ENCODE measurements at places on chromosomes 3 and 15.

DNA sequence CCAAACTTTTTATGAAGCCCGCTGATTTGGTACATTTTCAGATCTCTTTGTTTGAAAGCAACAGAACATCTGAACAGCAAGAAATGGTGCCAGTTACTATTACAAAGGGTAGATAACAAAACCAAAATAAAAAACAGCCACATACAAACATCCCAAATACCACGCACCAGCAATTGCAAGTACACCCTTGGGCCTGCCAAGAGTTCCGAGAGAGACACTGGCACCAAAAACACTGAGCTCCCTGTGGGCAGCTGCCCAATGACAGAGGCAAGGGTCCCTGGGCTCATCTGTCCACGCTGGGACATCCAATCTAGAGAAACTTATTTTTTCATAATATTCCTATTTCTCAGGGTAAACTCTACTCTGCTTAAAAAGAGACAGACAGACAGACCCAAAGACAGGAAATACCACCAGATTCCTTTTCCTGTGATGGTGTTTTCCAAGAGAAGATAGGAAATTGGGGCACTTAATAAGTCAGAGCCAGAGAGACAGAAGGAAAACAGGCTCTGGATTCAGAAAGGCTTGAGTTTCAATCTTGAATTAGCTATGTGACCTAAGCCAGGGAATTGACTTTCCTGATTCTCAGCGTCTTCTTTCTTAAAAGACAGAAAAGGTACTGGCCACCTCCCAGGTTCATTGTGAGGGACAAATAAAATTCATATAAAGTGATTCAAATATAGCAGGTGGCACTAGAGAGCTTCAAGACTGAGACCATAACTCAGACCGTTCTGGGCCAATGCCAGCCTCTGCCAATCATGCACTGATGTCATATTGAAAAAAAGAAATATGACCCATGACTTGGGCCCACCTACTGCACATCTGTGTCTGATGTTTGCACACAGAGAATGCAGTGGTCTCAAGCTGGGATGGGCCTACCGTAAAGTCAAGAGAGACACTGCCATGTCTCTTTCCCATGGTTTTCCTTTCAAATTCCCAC is 61.3 kb downstream of the FOXP1 start:
- no peak for DNase-seq

DNA sequence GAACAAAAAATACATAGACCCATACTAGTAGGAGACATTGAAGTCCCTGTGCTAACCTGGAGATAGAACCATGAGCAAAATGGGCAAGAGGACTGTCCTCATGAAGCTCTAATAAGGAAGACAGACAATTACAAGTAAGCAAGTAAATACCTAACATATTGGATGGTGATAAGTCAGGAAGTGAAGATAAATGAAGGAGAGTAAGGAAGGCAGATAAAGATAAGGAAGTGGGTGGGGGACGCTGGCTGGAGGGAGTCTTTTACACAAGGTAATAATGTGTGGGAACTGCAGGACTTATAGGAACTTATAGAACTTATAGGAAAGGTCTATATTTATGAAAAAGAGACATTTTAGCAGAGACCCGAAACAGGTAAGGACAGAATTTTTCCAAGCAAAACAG is 148.9 kb upstream of the ABI3BP start:
- DNase-seq: no peak

- no peak for DNase-seq
These were observed 84.6 kb downstream of the DGKG start for GRCh38 chr3:186277268-186277909.

- DNase-seq: no peak
These were observed 1.1 kb downstream of the PLXNB1 start for GRCh38 chr3:48428572-48429316.

GRCh38 chr3:71389911-71390573 is 193.5 kb downstream of the FOXP1 start:
- no peak for DNase-seq

DNA sequence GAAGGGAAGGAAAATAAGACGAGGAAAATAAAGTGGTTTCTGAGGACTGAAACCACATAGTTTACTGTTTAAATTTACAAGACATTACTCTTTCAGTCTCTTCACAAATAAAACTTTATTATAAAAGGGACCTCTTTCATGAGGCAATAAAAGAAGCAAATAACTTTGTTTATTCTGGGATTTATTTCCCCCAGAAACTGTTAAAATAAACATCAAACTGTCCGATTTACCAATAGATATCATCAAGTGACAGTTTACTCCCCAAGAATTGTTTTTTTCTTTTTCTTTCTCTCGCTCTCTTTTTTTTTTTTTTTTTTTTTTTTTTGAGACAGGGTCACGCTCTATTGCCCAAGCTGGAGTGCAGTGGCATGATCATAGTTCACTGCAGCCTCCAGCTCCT is 54.1 kb downstream of the SLC28A2 start:
- DNase-seq: no peak

- DNase-seq: no peak
These were observed 9.7 kb upstream of the LARP6 start for GRCh38 chr15:70863450-70864218.

- no peak for DNase-seq
These were observed 44.9 kb upstream of the TSEN2 start for GRCh38 chr3:12439161-12439940.

DNA sequence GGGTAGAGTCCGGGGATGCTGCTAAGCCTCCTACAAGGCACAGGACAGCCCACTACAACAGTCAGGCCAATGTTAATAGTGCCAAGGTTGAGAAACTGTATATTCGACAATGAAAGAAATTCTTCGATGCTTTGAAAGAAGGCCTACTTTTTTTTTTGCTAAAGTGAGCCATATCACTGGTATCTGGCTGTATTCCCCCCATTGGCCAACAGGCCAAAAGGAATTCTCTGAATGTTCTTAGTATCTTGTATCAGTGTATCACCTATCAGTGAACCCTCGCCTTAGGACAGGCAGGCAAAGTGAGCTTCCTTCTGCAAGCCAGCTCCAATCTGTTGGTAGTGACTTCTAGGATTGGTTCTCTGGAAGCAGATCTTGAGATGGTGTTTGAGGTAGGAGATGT is 74.2 kb downstream of the SNTN start:
- no peak for DNase-seq

- no peak for DNase-seq
These were observed 25.7 kb downstream of the ACAA1 start for GRCh38 chr3:38111201-38111600.

DNA sequence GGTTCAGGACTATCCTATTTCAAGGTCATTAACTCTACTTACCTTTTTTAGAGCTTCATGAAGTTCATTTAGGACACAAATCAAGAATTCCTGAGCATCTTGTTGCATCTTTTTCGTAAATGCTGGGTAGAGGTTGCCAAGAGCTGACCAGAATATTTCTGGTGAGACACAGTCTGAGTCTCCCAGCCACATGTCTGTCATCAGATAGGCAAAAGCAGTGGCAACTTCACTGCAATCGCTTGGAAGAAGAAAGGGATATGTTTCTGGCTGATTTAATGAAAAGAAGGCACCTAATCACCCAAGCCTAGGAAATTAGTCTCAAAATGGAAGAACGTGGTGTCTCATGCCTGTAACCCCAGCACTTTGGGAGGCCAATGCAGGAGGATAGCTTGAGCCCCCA is 2.9 kb downstream of the USP50 start:
- no peak for DNase-seq

GRCh38 chr3:157104928-157105652 is 54.9 kb downstream of the CCNL1 start:
- DNase-seq: no peak

DNA sequence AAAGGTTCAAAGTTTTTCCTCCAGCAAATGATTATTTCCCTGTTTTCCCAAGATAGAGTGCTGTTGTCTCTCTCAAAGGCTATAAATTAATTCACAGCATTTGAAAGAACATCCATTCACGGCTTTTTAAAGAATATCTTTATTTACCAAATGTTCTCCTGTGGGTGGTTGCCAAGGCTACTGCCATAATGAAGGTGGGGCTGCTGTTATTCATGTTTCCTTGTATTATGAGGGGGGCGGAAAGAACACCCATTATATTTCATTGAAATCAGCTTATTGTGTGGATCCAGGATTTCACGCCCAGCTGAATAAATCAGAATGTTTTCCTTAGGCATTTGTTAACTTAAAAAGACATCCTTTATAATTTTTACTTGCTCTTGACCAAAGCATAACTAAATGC is 10.1 kb downstream of the SRP14 start:
- no peak for DNase-seq

GRCh38 chr15:66294157-66294931 is 976 bp downstream of the DIS3L start:
- DNase-seq: no peak

DNA sequence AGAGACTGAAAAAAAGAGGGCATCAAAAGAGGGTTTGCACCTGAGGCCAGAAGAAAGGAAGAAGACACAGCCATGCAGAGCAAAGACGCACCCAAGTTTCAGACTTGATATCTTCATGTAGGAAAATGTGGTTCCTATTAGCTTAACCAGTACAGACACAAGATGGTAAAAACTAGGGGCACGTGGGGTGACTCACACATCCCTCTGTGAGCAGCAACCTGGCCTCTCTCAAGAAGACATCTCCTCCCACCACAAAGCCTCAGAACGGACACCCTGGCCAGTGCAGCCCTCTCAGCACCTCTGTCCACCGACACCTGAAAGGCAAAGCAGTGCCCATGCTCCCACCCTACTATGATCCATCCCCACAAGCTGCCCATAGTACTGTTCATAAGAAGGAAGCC is 33.3 kb downstream of the GLB1 start:
- no peak for DNase-seq

DNA sequence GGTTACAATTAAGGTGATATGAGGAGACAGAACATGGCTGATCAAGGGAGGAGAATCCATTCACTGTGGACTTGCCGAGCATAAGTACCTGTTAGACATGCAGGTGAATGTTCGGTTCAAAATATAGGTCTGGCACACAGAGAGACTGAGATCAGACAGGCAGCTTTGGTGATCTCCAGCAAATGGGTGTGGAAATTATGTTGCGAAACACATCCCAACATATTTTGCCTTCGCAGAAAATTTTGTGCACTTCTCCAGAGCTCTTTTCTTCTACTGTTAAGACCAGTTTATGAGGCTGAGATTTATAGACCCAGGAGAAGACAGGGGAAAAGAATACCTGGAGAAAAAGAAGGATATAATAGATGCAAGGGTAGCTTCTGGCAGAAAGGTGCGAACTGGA is 183.2 kb downstream of the NEK10 start:
- no peak for DNase-seq

DNA sequence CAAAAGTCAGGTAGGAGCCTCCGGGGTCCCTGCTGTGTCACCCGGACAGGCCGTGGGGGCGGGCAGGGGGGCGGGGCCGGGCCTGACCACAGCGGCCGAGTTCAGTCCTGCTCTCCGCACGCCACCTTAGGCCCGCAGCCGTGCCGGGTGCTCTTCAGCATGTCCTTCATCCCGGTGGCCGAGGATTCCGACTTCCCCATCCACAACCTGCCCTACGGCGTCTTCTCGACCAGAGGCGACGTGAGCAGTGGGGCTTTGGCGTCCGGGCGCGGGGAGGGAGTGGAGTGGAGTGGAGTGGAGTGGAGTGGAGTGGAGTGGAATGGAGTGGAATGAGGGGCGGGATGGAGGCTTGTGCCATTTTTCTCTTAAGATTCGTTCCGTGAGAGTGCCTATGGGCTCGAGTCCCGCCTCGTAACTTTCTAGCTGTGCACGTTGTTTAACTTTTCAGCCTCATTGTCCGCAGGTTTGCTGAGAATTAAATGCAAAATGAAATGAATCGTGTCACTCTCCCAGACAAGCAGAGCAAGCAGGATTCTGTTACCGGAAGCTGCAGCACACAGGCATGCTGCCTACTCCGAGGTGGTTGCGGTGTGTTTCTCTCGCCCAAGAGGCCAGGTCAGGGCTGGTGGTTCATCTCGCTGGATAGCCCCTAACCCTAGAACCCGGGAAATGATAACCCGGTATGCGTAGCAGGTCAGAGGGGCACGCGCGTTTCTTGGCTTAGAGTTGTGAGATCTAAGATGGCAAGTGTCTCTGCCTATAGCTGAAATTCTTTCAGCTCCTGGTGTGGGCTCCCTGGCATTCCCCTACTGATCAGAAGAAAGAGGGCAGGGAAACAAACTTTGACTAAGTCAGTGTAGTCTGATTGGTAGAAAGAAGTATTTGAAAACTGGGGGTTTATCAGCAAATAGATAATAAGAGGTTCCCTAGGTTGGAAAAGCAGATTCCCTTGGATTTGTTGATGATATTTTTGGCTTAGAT is at the start of gene FAH:
TSS of gene FAH (plus strand) at position 104 of the 981 bp plus-strand sequence. CDS start at position 160, 56 bp downstream.
- DNase-seq: no peak

DNA sequence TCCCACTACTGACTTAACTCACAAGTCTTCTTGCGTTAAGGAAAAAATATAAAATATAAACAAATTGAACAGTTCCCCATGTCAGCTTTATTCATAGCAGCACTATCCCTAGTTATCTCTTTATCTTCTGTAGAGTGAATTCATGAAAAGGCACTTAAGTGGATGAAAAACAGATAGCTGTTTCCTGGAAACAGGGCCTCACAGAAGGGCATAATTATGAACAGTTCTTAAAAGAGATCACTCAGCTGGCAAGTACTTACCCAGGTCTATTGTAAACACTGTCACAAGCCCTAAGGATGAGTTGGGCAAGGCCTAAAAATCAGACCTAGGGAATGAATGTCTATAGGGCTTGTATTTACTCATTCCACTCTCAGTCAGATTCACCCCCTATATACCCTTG is 10.7 kb downstream of the MB21D2 start:
- DNase-seq: no peak

All from stimulated activated CD4-positive, alpha-beta T cell treated with anti-CD3 and anti-CD28 coated beads, Interleukin-1b, Interleukin-23, amount 100 ng/mL, for 1 hour (primary cell).